Calu3 (cell line): ENCODE measurements at places on chromosomes 5 and 9. TPM values are rescaled to one million over a fixed set of nuclear protein-coding genes. Genes with fewer than 3 reads are reported as not detected.

GRCh38 chr5:116652196-116652729 is 77.6 kb upstream of the SEMA6A start:
- peak; percentile 79 for DNase-seq

DNA sequence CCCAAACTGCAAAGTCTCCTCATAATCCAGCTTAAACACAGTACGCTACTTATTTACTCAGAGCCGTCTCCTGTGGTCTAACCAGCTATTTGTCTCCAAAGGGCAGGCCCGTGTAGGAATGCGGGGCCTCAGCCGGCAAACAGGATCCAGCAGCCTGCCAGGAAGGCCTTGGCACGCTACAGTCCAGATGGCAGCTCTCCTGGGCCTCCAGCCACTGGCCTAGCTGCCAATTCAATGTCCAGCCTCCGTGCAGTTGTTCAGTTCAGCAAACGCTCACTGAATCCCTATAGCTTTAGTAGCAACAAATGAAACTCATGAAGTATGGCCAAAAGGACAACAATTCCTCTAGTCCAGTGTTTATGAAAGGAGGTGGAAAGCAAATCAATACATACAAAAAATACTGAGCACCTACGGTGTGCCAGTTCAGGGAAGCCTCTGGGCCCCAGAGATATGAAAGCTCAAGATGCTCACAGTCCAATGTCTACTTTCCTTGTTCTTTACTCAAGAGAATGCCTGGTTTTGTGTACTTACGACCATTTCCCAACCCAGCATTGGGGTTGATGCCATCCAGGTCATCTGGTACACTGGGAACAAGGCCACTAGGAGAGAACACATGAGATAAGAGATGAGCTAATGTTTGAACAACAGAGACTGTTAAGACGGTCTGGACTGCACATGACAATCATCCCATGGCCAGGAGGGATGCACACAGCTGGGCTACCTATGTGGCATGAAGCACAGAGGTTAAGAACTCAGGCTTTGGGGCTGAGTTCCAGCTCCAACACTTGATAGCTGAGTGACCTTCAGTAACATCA is 8.3 kb downstream of the CDK5RAP2 start:
- DNase-seq, result no peak

- DNase-seq, result no peak
Observed at GRCh38 chr5:90934738-90935137, 376.1 kb downstream of the ADGRV1 start.

DNA sequence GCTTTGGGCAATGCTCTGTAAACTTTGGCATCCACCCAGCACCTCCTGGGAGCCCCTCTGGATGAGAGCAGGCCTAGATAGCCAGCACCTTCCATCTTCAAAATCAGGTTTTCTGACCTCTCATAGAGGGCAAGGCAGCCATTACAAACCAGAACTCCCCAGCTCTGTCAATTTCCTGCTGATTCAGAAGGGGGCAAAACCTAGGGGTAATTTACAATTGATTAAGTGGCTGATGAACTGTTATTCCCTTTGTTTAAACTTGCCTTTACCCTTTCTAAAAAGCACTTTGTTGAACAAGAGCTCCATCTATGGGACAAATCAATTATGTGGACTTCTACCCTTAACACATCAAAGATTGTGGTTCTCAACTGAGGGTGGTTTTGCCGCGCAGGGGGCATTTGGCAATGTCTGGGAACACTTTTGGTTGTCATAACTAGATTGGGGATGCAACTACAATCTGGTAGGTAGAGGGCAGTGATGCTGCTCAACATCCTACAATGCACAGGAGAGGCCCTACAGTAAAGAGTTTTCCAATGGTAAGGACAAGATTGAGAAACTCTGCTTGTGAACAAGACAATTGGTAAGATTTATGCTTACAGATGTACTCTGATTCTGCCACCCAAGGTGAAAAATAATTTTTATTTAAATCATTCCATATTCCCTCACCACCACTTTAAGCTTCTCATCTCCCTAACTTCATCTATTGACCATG is 184.1 kb downstream of the MARCHF11 start:
- DNase-seq, result no peak

GRCh38 chr9:99867536-99867935 is 38.9 kb upstream of the STX17 start:
- DNase-seq, result no peak

DNA sequence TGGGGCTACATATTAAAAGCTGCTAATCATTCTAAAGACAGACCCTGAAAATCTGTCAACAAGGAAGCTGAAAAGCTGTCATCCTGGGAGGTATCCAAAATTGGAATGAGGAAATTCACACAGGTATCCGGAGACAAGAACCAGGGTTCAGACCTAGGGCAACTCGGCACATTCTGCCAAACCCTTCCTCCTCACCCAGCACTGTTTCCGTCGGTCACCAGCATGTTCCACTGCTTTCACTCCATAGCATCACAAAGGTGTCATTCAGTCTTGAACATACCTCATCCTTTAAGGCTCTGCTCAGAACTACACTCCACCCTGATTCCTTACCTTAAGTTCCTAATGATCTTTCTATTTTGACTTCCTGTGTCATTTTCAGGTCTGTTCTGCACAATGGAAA is 153.1 kb upstream of the RASA1 start:
- DNase-seq, result peak; percentile 90

GRCh38 chr5:134893748-134894505 is 11.0 kb upstream of the PCBD2 start:
- no peak for DNase-seq

- DNase-seq, result peak; percentile 35
Observed at GRCh38 chr5:110441035-110441434, 285.4 kb downstream of the TMEM232 start.

GRCh38 chr5:19923742-19924141 is 64.3 kb downstream of the CDH18 start:
- DNase-seq, result no peak

- no peak for DNase-seq
Observed at GRCh38 chr5:129857116-129857515, 47.1 kb upstream of the CHSY3 start.

DNA sequence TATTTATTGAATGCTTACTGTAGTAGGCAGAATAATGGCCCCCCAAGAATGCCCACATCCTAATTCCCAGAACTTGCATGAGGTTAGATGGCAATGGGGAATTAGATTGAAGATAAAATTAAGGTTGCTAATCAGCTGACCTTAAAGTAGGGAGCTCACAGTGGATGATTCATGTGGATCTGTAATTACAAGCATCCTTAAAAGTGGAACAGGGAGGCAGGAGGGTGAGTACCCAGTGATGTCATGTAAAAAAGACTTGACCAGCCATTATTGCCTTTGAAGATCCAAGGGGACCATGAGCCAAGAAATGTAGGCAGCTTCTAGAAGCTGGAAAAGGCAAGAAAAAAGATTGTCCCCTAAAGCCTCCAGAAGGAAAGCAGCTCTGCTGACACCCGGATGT is 71.4 kb downstream of the GABBR2 start:
- DNase-seq, result no peak

DNA sequence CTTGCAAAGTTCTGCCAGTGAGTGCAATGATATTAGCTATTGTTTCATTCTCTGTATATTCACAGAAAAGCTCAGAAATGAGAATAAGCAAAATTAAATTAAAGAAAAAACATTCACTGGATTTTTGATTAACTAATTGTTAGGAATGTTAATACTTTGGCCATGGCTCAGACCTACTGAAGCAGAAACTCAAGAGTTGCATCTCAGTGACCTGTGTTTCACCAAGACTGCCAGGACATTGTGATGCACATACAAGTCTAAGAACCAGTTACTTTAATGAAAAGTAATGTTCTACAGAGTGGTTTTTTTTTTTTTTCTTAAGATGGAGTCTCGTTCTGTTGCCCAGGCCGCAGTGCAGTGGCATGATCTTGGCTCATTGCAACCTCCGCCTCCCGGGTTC is 464.9 kb upstream of the NMUR2 start:
- no peak for DNase-seq

GRCh38 chr5:150490754-150491153 is 17.2 kb upstream of the NDST1 start:
- DNase-seq, result no peak

DNA sequence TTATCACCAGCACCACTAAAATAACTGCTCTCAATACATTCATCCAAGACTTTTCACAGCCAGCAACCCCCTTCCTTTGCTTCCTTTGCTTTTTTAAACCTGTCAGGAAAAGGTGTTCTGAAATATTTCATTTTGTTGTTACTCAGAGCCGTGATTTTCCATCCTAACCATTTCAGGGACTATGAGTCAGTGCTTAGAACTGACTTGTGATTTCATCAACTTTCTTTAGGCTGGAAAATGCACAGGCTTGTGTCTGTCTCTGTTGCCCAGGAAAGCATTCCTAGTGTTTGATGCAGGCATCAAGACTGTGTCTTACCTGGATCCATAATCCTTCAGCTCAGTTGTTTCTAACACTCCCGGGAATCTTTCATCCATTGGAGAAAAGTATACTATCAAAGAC is 805.6 kb downstream of the BRINP1 start:
- DNase-seq, result no peak

- no peak for DNase-seq
Observed at GRCh38 chr5:53373451-53374158, 106.8 kb upstream of the FST start.

GRCh38 chr5:127416906-127417305 is 100.5 kb upstream of the PRRC1 start:
- DNase-seq, result no peak

GRCh38 chr5:53008751-53009150 is 19.6 kb downstream of the ITGA2 start:
- DNase-seq, result no peak

HEMGN gene
- not detected in 2 replicates for total RNA-seq

MTAP gene
- 139 and 177 TPM in 2 replicates for total RNA-seq

HMCN2 gene
- 0.32 TPM in 1 of 2 replicates, not detected in the other for total RNA-seq

CSF2 gene
- 0.80 TPM in 1 of 2 replicates, not detected in the other for total RNA-seq

IL4 gene
- not detected in 2 replicates for total RNA-seq

STING1 gene
- 34.1 and 79.6 TPM in 2 replicates for total RNA-seq

PCDHGB4 gene
- 7.0 and 8.2 TPM in 2 replicates for total RNA-seq

PFN3 gene
- not detected in 2 replicates for total RNA-seq

PLEKHG4B gene
- total RNA-seq, result 1.5 and 1.7 TPM in 2 replicates

LHX2 gene
- not detected in 2 replicates for total RNA-seq

STK10 gene
- 27.4 and 32.1 TPM in 2 replicates for total RNA-seq
